Endothelial cell (in vitro differentiated cells): ENCODE measurements at places on chromosomes 3 and 15.

- no peak for DNase-seq
These were observed 56.7 kb upstream of the LMCD1 start for GRCh38 chr3:8444883-8445282.

- DNase-seq, result no peak
These were observed 153.1 kb upstream of the DPH6 start for GRCh38 chr15:35698966-35699575.

DNA sequence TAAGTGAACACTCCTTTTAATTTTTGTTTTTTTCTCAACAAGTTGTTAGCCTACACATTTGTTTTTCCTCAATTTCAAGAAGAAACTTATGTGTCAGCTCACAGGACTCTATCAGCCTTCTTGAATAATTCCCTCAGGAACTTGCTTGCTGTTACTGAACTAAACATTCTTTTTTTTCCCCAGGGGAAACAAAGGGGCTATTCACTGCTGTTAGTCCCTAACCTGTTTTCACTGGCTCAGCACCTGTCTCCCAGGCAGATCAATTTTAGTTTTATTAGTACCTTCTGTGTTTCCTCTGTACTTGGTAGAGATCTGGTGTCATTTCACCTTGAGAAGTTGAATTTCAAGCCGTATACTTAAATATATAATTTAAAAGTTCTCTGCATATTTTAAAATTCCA, 644.6 kb downstream of the CADM2 start:
- no peak for DNase-seq

GRCh38 chr3:107315141-107315540, 62.1 kb upstream of the CCDC54 start:
- no peak for DNase-seq

DNA sequence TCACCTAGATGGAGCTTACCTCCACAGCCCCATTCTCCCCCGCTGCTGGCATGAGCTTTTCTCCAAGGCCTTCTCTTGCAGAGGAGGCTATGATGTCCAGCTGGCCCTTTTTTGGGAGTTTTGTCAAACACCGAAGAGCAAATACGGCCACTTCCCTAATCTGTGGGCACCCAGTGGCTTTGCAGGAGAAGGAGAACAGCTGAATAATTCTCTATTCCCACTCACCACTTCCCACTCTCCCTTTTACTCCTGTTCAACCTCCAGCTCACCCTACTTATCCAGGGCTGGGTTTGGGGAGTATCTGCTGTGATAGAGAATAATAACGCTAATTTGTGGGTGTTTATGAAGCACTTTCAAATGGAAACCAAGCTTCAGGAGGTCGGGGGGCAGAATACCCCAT, 93.0 kb downstream of the AAGAB start:
- DNase-seq, result no peak

GRCh38 chr3:184679056-184679816, 32.6 kb downstream of the MAGEF1 start:
- no peak for DNase-seq

- no peak for DNase-seq
These were observed 34.4 kb upstream of the TNFSF10 start for GRCh38 chr3:172557515-172558220.

DNA sequence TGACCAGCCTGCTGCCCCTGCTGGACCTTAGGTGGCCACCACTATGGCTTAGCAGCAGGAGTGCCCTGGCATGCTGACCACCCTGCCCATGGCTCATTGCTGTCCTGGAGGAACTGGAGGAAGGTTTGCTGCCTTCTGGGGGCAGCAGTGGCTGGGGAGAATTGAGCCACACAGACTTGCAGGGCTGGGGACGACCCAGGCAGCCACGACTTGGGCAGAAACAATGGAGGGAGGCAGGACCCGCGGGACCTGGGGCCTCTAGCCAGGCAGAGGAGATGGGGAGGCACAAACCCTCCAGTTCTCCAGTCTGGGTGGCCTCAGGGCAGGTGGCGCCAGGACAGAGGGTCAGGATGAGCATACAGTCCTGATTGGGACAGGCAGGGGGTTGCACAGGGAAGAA, 32.8 kb downstream of the ADAMTS7 start:
- DNase-seq, result no peak

GRCh38 chr15:77599899-77600298, 32.8 kb downstream of the LINGO1 start:
- no peak for DNase-seq

GRCh38 chr3:115553796-115554486, 69.4 kb upstream of the GAP43 start:
- DNase-seq, result no peak

DNA sequence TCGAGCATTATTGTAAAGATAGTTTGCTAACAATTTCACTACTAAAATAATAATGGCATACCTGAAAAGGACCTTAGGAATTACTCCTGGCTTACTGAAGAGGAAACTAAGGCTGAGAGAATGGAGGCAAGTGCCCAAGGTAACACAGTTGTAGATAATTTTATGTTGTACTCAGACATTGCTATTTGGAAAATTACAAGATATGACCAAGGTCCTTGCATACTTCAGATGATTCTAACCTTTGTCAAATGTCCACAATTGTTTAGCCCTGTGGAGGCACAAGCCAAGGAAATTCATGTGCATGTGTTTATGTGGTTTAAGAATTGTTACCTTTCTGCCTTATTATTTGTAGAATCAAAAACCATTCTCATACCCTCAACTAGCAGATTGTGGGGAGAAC, 105.7 kb downstream of the TUSC7 start:
- no peak for DNase-seq

DNA sequence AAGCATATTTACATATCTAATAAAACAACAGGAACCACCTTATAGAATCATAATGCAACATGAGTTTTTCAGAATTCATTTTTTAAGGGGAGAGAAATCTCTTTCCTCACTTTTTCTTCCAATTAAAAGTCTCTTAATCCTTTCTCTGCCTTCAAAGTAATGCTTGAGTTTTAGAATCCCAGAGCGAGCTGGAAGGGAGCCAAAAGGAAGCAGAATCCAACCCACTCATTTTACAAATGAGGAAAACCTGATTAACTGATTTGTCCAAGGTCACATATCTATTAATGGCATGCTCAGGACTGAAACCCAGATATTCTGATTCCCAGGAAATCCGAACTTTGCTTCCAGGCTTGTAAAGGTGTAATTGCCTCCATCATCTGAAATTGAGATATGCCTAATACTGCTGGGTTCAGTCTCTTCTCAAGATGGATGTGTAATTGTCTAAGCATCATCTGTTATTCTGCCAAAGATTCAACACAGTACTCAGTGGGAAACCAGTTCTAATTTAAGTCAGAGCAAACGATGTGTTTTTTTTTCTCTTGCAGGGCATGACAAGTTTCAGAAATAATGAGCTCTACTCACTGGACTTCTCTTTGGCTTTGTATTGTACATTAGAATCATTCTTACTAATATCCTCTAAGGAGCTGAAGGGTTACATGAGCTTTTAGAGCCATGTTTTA, 481.4 kb upstream of the CFAP20DC start:
- no peak for DNase-seq

DNA sequence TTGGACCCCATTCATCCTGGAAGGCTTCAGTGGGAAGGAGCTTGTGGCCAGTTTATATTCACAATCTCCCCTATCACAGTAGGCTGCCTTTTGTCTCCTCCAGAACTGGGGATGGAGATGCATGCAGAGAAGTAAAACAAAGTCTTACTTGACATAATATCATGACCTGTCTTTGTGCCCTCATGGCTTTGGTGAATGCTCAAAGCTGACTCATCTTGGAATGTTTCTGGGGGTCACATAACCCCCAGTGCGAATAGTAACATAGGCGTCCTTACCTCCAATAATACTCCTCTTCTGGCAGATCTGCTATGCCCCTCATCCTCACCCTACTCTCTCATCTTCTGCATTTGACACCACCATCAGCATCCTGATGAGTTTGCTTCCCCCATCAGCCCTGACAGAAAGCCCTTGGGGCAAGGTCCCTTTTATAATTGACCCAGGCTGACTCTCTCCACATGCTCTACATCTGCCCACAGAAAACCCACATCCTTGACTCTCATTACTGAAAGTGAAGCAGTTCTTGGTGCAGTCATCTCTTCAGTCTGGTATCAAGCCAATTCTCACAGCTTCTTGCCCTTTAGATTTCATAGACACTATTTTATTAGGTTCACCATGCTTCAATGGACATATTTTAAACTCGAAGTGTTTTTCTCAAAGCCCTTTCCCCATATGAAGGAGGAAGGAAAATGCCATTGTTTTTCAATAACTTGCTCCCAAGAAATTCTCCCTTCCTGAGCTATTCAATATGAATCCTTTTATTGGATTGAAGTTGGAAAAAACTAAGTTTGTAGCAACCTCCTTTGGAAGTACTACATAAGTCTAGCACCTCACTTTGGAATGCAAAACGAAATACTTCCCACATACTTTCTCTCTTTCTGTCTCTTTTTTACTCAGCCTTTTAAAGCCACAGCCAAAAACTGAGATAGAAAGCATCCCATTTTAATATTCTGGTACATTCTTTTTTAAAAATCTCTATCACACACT, 36.6 kb downstream of the OSTN start:
- DNase-seq, result no peak

- DNase-seq, result no peak
These were observed 46.3 kb upstream of the SLC41A3 start for GRCh38 chr3:126130081-126130855.

DNA sequence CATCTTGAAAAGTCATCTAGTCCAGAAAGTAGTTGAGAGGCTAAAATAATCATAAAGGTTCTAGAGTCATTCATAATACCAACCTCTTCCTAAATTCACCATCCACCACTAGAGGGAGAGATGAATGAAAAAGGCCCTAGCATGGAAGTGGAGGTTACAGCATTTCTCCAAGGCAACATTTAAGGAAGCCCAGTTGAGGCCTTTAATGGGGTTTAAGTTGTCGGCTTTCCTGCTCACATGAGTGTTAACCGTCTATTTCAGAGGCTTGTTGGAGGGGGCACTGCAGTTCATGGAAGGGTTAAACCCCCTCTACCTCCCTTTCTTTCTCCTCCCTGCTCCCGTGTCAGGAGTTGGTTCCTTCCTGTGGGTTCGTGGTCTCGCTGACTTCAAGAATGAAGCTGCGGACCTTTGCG, 3.8 kb upstream of the SLCO3A1 start:
- no peak for DNase-seq

DNA sequence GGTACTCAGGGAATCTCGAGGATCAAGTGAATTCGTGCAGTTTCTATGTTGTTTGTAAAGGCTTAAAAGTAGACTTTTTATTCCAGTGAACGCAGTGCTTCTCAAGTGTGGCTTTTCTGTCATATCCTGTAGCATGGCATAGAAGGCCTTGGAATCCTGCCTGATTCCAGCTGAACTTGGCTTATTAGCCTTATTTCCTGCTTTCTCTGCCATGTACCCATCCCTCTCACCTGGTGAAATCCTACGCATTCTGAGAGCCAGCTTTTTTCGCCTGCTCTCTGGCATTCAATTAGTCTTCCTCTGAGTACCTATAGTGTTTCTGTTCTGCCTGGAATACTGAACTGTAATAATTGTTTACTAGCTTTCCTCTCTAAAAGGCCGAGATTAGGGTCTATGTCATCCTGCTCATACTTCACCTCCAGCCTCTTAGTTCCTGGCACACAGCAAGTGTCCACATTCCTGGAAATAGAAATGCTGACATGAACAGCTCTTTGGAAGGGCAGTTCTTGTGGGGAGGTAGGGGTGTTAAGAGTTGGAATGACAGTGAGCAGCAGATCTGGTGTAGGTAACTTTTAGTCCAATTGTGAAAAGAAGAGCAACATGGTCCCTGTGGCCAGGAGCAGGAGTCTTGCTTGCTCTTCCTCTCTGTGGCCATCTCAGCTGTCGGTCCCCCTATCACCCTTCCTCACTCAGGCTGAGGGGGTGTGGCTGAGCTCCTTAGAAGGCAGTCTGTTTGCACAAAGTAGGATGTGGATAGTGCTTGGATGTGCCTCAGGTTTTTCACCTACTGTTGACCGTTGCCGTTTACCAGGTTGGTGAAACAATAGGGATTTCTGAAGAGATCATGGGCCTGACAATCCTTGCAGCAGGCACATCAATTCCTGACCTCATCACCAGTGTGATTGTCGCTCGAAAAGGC, 30.4 kb downstream of the SLC24A1 start:
- no peak for DNase-seq

DNA sequence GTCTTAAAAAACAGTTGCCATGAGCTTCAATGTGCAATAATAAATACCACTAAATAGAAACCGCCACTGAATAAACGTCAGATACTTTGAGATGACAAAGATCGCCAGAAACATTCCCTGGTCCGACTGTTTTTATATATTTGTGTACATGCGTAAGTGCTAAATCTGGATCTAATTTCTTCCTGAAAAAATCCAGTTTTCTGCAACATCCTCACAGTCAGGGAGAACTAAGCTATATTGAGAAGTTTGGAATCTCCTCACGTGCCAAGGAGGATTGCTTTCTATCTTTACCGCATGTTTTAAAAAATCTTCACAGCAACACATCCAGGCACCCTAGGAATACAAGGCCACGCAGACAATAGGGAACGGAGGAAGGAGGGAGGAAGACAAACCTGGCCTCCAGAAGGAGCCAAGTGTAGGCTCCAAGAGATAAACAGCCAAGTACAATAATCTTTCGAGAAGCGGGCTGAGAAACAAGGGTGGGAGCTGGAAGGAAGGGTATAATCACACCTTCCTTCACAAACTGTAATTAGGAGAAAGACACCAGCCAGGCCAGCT, 5.7 kb downstream of the VGLL4 start:
- no peak for DNase-seq

DNA sequence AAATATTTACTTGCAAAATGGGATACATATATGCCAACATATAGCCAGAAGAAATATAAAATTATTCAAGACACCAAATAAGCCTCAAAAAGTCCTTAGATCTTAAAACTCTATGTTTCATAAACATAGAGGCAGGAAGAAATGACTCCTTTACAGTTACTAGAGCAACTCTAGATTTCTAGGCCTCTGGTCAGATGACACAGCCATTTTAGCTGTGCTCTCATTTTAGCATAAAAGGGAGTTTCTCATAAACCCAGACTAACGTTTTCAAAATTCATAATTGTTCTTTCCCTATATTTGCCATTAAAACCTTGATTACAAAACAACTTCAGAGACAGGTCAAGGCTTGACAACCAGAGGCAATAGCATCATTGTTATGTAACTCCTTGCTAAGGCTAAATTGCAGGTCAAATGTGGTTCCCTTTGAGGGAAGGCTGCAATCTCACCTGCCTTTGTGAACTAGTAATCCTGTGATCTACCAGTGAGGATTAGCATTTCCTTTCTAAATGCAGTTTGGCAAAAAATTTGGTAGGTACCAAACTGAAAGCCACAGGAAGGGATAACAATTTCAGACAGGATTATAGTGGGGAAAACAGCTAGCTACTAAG, 8.2 kb downstream of the THOC7 start:
- no peak for DNase-seq

- no peak for DNase-seq
These were observed 266.0 kb downstream of the EPHA3 start for GRCh38 chr3:89373434-89373833.

DNA sequence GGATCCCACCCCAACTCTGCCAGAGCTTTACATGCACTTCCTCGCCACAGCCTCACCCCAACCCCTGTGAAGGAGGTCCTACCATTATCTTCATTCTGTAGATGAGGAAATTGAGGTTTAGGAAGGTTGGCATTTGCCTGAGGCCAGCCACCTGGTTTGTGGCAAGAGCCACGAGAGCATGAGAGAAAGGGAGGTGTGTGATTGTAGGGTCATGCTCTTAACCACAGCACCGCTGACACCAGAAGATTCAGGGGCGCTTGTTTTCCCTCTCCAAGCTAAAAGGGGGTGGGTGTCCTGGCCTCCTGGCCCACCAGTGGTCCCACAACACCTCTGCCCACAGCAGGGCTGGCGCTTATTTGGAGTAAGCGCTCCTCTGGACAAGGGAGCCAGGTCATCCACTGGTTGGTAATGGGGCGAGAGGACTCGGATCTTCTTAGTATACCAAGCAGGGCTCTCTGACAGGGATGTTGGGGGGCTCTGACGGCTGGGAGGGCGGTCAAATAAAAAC, 691 bp downstream of the RHCG start:
- DNase-seq, result no peak

- no peak for DNase-seq
These were observed 11.5 kb downstream of the APH1B start for GRCh38 chr15:63288778-63289378.
